ENCODE measurements at places on chromosomes 5 and 9. TPM values are rescaled to one million over a fixed set of nuclear protein-coding genes. Genes with fewer than 3 reads are reported as not detected.

DNA sequence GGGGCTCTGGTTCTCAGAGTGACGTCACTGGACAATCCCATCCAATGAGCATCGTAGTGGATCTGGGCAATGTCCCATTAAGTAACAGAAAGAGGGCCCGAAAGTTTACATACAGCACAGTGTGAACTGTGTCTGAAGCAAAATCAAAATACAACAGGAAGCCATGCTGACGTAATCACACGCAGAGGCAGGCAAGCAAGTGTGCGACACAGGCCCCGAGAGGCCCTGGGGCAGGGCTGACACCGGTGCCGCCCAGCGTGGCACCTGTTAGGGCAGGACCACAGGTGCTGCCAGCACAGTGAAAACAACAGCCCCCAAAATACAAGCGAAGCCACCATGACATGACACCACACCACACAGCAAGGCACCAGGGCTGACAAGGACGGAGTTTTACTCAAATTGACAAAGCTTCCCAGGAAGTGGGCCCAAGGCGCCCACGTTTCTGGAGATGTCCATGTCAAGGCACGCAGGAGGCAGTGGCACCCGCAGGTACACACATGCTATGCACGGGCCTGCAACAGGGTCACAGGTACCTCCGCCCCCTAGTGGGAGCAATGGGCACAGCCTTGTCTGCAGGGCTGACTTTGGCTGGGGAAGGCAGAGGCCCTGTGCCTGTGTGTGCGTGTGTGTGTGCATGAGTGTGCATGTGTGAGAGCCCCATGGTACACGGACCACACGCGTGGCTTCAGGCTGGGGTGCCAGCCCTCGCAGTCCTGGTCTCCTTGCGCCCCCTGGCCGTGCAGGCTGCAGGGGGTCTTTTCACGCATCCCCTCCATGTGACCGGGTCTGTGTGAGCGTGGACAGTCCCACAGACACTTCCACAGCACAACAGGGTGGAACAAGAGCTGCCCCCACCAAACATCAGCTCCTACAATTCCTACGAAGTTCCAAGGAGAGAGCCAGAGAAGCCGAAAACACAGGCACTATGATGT, 19.6 kb downstream of the QSOX2 start:
- DNase-seq: peak; percentile 71

GRCh38 chr5:57503433-57503832, 20.8 kb upstream of the ACTBL2 start:
- no peak for DNase-seq

DNA sequence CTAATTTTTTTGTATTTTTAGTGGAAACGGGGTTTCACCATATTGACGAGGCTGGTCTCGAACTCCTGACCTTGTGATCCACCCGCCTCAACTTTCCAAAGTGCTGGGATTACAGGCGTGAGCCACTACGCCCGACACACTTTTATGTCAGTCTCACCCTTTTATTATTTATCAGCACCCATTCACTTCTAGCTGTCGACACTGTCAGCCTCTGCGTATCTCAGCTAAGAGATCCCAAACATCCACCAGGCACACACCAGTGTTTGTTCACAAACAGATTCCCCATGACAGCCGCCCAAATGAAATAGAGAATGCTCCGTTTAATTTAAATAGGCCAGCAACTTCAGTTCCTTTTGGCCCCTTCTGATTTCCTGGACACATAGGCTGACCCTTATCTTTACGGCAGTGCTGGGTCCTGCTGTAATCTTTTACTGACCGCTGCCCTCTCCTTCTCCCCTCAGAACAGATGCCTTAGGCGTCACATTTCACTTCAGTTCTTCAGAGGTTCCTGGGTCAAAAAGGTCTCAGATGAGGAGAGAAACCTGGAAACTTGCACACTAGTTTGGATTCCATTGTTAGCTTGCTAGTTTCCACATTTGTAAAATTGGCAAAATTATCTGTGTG, 43.1 kb upstream of the CKMT2 start:
- DNase-seq: no peak

GRCh38 chr5:78508186-78508765, 140.3 kb downstream of the LHFPL2 start:
- DNase-seq: peak; percentile 79

DNA sequence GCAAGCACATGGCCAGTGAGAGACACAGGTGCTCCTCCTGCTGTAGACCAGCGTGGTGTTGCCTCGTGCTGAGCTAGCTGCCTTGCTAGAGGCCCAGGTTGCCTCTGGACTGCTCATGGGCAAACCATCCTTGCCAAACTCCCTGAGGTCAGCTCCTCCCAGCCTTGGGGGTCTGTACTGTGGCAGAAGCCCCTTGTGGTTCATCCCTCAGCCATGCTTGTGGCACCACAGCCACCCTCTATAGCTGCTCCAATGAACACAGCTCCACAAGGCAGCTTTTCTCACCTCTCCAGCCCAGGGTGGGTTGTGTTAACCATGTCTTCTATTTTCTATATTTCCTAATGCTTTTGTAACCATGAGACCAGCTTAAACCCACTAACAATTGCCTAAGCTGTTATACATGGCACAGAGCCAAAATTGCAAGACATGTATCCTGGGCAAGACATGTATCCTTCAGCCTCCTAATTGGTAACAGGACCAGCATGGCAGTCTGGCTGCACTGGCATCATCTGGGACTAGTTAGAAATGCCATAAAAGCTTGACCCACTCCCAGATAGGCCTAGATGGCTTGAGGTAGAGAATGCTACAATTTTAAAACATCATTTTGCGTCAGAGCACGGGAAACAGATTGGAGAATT, 183.1 kb upstream of the S1PR3 start:
- DNase-seq: no peak

GRCh38 chr9:89444274-89444673, 53.6 kb downstream of the SEMA4D start:
- DNase-seq: peak; percentile 33

DNA sequence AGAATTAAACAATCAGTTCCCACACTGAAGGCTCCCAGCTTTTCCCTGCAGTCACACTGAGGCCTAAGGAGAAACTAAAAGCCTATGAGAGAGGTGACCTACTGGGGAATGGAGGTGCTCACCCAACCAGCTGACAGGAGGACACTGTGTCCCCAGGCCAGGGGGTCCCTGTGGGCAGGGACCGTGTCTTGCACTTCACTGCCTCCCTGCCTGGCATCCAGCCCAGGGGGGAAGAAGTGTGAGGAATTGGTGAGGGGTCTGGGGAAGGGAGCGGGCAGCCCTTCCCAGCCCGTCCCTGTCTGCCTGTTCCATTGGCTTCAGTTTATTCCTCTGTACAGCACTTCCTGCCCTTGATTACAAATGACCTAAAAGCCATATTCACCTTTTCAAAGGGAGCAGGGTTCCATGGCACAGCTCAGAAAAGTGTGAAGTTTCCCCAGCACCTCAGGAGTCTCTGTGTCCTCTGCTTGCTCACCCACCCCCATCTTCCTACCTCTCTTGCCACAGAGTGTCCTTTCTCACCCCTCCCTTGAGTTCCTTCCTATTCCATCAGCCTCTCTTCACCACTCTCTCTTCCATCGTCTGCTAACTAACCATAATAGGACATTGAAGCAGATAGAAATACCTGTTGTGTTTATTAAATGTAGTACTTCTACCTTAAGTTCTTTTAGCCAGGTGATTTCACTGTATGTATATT, 12.9 kb downstream of the OTULINL start:
- no peak for DNase-seq

DNA sequence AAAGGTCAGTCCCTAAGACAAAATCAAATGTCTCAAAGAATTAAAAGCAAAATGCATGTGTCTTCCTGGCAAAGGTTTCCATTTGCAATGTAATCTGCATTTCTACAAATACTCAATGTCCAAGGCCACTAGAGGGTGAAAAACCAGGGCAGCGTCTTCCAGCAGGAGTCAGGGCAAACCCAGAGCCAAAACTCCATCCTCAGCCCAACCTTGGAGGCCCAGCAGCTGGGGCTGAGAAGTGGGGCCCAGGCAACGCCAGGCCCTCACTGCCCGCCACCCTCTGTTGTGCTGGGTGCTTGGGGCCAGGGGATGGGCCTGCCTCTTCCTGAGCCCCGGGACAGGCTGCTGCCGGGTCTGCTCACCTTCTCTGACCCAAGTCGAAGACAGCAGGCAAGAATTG, 200.1 kb downstream of the PAX5 start:
- no peak for DNase-seq

GRCh38 chr5:54861212-54861894, 124.0 kb downstream of the ESM1 start:
- DNase-seq: no peak

DNA sequence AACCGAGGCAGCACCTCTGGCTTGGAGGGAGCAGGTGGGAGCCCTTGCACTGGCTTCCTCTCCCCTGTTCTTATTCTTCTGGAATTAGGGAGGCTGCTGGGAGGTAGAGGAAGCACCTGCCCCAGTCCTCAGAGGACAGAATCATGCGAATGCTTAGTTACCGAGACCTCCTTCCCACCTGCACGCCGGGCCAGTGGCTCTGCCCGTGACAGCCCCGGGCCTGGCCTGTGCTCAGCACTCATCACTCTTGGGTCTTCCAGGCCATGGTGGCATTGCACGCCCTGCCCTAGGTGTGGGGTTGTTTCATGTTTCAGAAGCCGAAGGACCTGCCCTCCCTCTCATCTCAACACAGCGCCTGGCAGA, 45.3 kb upstream of the NKD2 start:
- DNase-seq: no peak

- no peak for DNase-seq
These were observed 89.1 kb upstream of the PTPRD start for GRCh38 chr9:10701906-10702305.

DNA sequence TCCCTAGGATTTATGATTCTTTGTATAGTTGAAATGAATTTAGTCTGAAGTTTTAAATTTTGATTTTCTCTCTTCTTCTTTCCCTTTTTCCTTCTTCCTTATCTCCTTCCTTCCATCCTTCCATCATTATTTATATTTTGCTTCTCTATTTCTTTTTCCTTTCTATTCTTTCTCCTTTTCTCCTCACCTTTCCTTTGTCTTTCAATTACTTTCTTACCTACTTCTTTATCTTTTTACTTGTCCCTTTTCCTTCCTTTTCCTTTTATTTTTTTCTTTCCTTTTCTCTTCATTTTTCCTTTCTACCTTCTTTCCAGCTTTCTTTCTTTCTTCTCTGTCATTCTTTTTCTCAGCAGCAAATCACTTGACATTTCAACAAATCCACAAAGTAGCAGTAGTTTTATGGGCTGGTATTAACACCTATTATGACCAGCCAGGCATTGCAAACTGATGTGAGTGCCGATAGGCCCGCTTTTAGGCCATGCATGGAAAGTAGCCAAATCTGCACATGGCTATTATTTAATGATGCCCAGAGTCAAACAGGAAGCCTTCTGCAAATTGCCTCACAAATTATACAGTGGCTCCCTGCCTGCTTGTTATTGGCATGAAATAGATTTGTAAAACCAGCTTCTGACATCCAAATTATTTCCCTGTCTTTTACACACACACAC, 37.1 kb upstream of the NR3C1 start:
- peak; percentile 25 for DNase-seq

DNA sequence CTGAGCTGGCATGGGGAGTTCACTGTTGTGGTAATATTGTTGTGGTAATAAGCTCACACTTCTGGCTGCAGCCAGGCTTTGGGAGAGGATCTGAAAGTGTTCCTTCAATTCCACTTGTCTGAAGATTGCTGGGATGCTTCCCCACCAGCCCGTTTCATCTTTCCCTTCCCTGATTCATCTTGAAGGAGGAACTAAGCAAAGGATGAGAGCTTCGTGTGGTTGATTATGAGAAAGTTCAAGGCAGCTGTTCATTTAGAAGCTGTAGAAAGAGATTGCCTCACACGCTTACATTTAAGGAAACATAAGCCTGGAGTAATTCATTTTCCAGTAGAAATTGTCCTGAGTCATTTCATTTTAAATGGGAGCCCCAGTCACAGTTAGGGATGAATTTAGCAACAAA, 122.4 kb upstream of the GAS1 start:
- DNase-seq: peak; percentile 69

- DNase-seq: peak; percentile 53
These were observed 98.1 kb upstream of the TUT7 start for GRCh38 chr9:86452201-86452828.

GRCh38 chr5:139273572-139274289, 19.8 kb upstream of the MATR3 start:
- DNase-seq: peak; percentile 88

DNA sequence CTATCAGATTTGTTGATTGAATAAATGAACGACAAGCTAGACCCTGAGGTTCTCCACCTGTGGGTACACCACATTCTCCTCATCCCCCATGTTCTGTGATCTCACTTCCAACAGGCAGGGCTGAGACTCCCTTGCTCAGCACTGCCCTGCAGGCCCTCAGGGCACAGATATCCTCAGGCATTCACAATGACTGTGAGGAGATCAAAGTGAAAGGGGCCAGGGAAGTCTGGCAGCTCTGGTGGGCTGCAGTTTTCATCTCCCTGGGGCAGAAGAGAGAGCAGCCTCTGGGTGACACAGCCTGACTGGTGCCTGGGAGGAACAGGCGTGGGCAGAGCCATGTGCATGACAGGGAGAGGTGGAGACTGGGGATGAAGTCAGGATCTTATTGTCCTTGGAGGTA, 142.4 kb upstream of the C9orf72 start:
- DNase-seq: no peak

GRCh38 chr9:35726931-35727330, 5.1 kb downstream of the TLN1 start:
- DNase-seq: peak; percentile 51

GRCh38 chr5:133957591-133957990, 10.8 kb downstream of the C5orf15 start:
- DNase-seq: no peak

GRCh38 chr5:121292664-121293063, 559.0 kb upstream of the FTMT start:
- DNase-seq: no peak

DNA sequence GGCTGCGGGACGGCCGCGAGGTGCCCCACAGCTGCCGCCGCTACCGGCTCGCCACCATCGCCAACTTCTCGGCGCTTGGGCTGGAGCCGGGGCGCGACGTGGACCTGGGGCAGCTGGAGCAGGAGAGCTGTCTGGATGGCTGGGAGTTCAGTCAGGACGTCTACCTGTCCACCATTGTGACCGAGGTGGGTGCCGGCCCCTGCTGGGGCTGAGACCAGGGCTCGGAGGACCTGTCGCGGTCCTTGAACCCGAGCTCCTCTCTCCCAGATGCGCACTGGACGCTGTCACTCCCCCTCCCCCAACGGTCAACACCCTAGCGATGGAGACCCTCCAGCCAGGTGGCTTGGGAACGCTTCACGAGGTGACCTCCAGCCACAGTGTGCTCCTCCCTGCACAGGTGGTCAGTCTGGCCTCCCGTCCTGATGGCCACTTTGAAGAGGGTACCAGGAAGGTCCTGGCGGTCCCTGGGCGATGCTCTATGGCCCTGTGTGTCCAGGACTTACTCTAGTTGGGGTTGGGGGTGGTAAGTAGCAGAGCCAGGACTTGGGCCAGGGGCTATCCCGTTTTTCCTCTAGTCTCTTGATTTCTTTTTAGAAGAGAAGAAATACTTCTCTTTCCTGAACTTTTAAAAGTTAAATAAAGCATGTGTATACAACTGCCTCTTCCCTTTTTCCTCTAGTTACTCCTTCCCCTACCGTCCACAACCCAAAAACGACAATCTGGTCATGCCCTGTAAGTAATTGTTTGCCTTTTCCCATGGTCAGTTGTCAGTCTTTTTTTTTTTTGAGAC, 866 bp downstream of the SLC22A5 start:
- DNase-seq: no peak

Gene LVRN
- total RNA-seq: 2.1 TPM

Gene ENTR1
- total RNA-seq: 22.6 TPM

Gene GTF2H2
- 38.9 TPM for total RNA-seq

Gene DNAJC18
- total RNA-seq: 21.8 TPM

Gene COL23A1
- total RNA-seq: 5.4 TPM

Gene GABRA6
- total RNA-seq: not detected

Gene PDGFRB
- 129 TPM for total RNA-seq

Gene VLDLR
- total RNA-seq: 60.1 TPM

Gene AK8
- 0.31 TPM for total RNA-seq
